Stimulated activated CD4-positive, alpha-beta T cell treated with anti-CD3 and anti-CD28 coated beads, TNF-alpha, amount 100 ng/mL, for 4 hours (primary cell): ENCODE measurements at places on chromosomes 6 and 20.

DNA sequence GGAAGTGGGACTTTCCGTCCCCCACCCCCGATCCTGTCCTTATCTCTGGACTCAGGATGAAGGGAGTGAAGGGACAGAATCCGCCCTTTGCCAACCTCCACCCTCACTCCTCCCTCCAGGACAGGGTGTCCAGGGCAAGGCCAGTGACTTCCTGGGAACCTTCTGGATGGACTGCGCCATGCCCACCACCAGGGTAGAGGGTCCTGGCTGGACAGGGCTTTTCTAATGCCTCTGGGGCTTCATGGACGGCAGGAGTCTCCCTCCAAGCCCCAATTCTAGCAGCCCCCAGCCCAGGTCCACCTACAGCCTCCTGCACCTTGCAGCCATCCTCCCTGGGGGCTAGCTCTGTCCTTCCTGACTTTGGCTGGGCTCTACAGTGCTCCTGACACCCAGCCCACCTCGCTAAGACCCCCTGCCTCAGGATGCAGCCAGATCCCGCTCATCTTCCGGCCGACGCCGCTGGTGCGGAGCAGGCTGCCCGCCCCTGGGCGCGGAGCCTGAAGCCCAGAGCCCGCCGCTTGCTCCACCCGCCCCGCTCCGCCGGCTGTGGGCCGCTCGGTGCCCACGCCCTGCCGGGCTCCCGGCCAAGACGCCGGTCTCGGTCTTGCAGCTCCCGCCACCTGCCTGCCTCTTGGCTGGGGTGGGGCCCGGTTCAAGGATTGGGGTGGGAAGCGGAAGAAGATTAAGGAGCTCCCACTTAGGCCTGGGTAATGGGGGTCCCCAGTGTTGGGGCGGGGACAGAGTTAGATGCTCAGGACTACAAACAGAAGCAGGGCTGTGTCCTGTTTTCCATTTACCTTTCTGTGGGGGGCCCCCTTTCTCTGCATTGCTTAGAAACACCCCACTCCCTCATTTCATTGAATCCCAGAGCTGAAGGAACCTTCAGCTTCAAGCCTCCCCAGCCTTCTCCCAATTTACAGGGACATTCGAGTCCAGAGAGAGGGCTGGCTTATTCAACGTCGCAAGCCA lies 72.8 kb downstream of the MDGA1 start:
- DNase-seq: no peak

GRCh38 chr6:138724015-138724414 lies 49.6 kb upstream of the CCDC28A start:
- no peak for DNase-seq

GRCh38 chr6:135434095-135434494 lies 63.4 kb downstream of the AHI1 start:
- no peak for DNase-seq

GRCh38 chr6:157137501-157137900 lies 185.8 kb downstream of the TMEM242 start:
- DNase-seq: no peak

DNA sequence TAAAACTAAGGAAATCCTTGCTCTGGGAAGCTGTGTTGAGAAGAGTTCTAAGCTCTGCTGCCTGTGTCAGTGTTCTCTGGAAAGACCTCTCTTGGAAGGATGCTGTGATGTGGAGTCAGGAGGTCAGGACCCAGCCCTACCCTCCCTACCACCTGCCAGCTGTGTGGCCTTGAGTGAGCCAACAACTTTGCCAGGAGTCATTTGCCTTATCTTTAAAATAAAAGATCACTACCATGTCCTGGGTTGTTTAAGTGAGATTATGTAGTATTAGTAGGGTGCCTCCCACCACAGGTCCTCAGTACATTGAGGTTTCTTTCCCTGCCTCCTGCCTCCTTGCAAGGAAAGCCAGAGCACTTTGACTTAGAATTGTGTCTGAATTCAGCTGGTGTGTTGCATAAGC lies 64.9 kb downstream of the FOXO3 start:
- DNase-seq: no peak

DNA sequence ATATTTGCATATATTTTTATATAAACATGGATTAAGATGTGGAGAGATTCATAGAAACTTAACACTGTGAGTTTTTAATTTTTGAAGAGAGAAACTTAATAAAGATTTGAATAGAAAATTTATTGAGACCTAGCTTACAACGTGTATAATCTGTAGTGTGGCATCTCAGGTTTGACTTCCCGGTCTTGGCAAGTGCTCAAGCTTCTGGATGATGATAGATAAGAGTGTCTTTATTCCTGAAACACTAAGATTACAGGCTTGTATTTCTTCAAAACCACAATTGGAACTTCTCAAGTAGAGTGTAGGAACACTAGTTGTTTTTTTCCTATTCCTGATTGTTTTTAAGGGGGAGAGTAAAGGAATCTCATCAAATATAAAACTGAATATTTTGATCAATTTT lies 64.6 kb upstream of the NOTCH4 start:
- no peak for DNase-seq

GRCh38 chr6:87494761-87495422 lies 22.1 kb downstream of the SLC35A1 start:
- no peak for DNase-seq

DNA sequence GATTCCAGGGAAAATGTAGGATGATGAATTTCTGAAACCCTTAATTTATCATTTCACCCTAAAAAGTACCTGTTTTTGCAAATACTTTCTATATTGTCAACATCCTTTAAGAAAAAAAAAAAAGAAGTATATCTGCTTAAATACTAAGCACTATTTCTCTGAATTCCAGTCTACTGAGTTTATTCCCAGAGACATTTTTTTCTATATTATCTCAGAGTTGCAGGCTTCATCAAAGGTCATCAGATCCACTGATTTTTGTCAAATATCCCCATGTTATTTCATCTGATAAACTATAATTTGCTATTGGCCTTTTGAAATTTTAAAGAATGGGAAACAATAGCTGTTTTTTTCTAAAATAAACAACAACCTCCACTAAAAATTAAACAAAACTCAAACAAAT lies 357.6 kb upstream of the ID4 start:
- no peak for DNase-seq

GRCh38 chr6:89489078-89489477 lies 56.1 kb downstream of the ANKRD6 start:
- DNase-seq: no peak
